ENCODE measurements at places on chromosomes 12 and 14.

DNA sequence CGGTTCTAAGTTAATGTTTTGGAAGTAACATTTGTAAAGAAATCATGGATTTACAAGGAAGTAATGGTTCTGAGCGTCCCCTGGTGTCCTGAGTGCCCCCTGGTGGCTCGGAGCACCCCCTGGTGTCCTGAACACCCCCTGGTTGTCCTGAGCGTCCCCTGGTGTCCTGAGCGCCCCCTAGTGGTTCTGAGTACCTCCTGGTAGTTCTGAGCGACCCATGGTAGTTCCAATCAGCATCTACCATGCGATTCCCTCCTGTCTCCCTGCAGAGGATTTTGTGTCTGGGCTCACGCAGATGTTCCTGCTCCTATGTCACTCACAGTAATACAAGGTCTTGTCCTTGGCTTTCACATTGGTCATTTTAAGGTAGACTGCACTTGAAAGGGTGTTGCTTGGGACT lies 1352.9 kb downstream of the TMEM121 start:
- no peak for DNase-seq

DNA sequence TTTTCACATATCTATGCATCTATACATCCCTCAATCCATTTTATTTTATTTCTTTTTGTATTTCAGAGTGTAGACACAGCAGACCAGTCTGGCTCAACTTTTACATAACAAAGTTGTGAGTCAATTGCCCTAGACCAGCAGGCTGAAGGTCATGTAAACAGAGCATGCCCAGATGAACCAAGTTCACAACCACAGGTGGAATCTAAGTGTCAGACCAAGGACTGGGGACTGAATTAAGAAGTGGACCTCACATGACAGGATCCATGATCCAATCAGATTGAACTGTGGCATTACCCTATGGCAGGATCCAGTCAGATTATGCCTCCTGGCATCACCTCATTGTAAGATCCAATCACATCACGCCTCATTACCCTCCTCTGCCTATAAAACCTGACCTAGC lies 455.8 kb downstream of the SOX5 start:
- DNase-seq = no peak

GRCh38 chr14:101590616-101591015 lies 29.3 kb downstream of the DIO3 start:
- DNase-seq = no peak

DNA sequence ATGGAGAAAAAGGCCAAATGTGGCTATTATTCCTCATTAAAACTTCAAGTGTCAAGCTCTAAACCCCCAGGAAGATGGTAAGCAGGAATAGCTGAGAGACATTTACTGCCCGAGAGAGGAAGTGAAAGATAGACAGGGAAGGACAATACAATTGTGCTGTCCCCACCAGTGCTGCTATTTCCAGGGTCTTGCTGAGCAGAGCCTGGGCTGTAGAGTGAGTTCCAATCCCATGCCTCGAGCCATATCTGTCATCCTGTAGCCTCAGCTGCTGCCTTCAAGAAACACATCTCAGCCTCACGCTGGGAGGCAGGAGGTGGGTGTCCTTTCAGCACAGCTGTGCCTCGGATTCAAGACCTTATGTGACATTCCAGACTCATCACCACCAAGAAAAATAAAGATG lies 114.0 kb downstream of the RPAP3 start:
- no peak for DNase-seq

DNA sequence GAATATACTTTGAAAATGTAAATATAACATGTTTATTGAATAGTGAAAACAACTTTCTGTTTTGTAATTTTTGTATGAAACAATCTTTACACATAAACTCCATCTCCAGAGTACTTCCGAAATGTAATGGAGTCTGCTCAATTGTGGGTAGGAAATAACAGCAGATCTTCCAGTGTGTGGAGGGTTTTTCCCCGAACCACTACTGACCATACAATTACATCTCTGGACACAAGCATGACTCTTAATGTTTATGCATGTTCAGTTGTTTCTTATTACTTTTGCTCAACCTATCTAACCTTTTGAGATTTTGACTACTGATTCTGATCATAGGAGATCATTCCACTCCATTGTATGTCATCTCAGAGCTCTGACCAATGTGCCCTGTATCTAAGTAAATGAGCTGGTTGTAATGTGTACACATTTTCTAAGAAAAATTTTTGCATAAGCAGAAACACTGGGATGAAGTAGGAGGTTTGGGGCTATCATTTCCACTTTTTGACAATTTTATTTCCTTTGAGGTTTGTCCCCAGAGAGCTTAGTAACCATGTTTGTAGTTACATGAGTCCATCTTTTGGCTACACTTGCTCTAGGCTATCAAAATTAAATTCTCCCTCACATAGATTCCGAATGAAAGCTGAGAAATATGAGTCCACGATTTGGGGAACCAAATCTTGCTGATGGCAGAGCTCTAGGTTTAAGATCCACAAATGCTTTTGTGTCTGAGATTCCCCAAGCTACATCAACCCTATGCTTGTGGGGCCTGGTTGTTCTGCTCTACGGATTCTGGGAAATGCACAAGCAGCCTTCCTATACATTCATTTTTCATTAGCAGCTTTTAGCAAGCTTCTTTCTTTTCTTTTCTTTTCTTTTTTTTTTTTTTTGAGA lies 21.4 kb upstream of the CLEC4D start:
- DNase-seq = no peak

- no peak for DNase-seq
These were observed at the start of gene NTN4 for GRCh38 chr12:95790033-95790916. TSS of gene NTN4 (minus strand) at chr12:95790764. CDS start at chr12:95790309, 455 bp downstream.

DNA sequence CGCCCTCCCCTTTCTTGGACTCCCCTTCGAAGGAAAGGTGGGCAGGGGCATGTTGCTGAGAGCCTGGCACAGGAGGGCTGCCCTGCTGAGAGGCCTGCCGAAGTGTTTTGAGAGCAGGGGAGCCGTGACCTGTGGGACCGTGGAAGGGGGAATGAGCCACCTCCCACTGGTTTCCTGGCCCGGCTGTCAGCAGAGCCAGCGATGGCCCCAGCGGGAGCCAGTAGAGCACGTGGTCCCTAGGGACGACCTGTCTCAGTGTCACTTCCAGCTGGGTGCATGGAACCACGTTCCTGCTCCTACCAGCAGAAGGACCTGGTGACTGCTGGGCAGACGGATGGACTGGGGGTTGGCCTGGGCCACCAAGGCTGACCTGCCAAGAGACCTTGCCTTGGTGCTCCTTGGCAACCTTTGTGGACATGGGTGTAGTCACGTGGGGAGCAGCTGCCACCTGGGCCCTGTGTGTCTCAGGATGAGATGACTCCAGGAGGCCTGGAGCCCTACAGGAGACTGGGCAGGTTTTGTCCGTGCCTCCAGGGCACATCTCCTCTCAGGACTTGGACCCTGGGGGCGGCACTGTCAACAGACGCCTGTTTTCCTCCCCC lies 34.6 kb downstream of the BEGAIN start:
- no peak for DNase-seq

DNA sequence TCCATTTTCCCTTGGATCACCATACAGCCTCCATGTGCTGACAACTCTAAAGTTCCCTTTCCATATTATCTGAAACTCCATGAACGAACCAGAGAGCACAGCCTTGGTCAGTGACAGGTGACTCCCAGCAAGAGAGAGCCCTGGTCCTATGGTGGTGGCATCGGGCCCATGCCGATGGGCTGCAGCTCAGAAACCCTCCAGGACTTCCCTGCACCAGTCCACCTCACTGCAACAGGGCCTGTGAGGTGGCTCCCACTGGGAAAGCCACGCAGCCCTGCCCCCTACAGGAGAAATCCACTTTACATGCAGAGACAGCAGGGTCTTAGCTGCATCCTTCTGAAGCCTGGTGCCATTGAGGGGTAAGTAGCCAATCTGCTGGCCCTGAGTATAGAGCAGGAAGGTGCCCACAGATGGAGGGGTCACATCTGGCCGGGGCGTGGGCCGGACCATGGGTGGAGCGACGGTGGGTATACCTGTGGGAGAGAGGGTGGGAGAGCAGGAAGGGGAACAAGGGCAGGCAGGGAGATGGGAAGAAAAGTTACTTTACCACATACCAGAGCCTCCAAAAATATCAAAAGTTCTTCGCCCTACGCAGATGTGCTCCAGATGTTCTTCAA lies 24.7 kb downstream of the RTRAF start:
- no peak for DNase-seq

- DNase-seq = peak; percentile 29
These were observed 612 bp downstream of the PHC1 start for GRCh38 chr12:8914716-8915526.

DNA sequence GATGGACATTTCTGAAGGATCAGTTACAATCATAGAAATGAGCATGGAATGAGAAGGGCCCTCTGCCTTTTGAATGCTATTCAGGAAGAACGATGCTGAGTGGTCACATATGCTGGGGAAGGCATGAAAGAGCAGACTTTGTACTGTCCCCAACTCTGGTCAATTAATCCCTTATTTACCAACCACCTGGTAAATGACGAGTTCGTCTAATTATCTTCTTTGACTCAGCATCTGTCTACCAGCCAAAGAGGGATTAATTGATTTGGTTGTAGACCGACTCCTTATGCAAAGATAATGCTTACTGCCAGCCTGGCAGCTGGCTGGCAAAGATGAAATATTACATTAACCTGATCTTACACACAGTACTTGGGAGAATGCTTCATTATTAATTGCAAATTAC lies 152.2 kb downstream of the CHST11 start:
- no peak for DNase-seq

DNA sequence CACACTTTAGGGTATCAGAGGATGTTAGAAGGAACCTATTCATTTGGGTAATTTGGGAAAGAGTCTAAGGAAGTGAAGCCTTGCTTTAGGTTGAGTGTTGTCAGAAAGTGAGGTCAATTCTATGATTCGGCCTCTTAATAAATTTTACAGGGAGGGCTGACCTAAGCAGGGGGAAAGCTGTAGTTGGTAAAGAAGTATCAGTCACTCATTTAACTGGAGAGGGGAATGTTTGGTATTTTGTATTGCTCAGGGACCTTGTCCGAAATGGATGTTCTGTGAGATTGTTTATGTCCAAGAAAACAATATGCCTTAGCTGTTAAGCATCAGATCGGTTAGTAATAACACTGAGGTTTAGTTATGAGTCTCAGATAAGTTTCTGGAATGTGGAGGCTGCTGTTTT lies 7.3 kb downstream of the CAND1 start:
- no peak for DNase-seq

GRCh38 chr14:63853831-63854293 lies 1.1 kb downstream of the SYNE2 start:
- DNase-seq = peak; percentile 21

DNA sequence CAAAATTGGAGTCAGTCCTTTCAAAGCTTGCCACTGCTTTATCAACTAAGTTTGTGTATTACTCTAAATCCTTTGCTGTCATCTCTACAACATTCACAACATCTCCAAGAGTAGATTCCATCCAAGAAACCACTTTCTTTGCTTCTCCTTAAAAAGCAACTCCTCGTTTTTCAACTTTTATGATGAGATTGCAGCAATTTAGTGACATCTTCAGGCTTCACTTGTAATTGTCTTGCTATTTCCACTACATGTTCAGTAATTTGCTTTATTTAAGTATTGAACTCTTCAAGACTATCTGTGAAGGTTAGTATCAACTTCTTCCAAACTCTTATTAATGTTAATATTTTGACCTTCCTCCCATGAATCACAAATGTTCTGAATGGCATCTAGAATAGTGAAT lies 747.9 kb downstream of the TMTC2 start:
- no peak for DNase-seq

GRCh38 chr12:112837629-112838197 lies 46.2 kb downstream of the RPH3A start:
- no peak for DNase-seq

- no peak for DNase-seq
These were observed 201.7 kb upstream of the DCN start for GRCh38 chr12:91384366-91384765.

GRCh38 chr14:59309291-59309900 lies 120.9 kb downstream of the DAAM1 start:
- no peak for DNase-seq

DNA sequence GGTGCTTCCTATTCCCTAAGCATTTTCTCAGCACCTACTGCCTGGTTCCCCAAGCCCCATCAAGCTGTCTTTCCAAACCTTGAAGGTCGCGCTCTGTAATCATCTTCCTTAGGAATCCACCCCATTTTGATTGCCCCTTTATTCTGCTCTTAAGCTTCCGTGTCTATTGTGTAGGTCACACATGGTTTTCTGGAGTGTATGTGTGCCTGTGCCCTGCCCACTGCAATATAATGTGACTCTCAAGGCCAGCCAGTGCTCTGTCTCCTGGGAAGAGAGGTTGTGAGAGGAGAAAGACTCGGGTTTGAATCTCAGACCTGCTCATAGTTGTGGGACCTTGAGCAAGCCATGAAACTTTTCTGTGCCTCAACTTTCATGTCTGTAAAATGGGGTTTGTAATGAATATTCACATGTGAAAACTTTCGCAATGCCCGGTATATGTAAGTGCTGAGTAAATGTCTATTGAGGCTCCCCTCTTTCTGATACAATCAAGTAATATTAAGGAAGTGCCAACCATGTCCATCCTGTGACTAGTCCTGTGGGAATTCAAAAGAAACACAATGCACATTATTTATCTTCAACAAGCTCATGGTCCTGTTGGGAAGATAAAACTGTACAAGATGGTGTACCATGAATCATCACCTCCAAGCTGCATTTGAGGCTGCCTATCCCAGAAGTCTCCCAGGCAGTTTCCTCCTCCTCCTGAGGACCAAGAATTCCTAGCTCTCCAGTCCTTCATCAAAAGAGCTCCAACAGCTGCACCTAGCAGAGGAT lies 774 bp upstream of the KRT75 start:
- no peak for DNase-seq

- no peak for DNase-seq
These were observed 191.5 kb downstream of the SYT1 start for GRCh38 chr12:79055926-79056674.

DNA sequence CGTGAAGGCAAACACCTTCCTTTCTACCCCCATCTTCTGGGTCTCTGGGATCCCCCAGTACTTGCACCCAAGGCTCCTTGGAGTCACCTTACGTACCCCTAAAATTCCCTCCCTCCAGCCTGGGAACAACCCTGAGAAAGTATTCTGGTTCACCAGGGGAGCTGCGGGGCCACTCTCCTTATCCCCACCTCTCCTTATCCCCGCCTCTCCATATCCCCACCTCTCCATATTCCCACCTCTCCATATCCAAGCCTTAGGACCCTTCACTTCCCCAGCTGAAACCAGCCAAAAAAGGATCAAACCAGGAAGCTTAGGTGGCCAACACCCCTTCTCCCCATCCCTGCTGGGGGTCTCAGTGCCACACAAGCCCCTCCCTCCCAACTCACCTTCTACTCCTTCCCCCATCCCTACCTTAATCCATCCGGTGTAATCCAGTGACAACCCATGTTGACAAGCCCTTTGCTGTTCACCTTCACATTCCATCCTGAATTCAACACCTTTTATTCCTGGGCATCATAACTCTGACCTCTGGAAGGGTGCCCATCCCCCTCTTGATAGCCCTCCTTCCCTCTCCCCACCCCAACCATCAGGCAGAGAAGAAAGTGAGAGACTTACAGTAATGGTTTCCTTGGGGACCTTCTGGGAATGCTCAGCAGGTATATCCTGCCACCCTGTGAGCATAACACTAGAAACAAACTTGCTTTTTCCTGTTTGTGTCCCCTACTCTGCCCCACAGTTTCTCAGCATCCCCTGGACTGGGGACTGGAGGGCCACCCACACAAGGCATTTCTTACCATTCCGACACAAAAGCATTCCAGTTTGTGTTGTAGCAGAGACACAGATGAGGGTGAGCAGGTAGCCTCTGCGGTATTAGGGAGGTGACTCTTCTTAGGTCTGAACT lies 1.6 kb upstream of the MSI1 start:
- no peak for DNase-seq

GRCh38 chr14:99331811-99332210 lies 59.8 kb upstream of the BCL11B start:
- no peak for DNase-seq

Measured in activated gamma-delta T cell (primary cell).